Vagina (tissue), 2 donors: ENCODE measurements at places on chromosomes 16 and 17.

DNA sequence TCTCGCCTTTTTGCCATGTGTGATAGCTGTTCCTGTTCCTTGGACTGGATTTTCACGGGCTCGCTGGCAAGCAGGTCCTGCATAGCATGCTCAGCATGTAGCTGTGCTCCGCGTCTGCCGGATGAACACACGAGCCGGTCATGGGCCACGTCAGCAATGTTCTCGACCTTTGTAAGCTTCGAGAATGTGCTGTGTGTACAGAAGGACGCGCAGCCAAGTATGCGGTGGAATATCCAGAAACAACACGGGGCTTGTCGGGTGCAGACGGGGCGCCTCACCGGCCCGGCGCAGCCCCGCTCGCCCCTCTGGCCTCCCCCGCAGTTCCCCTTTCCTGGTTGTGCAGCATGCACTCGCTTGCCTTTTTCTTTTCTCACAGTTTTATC, 42.2 kb downstream of the RPTOR start:
- DNase-seq = no peak

- DNase-seq = no peak
Observed at GRCh38 chr16:89925596-89926079, 2.5 kb downstream of the TUBB3 start.

- DNase-seq = no peak
Observed at GRCh38 chr17:67245694-67246402, 852 bp upstream of the HELZ start.

DNA sequence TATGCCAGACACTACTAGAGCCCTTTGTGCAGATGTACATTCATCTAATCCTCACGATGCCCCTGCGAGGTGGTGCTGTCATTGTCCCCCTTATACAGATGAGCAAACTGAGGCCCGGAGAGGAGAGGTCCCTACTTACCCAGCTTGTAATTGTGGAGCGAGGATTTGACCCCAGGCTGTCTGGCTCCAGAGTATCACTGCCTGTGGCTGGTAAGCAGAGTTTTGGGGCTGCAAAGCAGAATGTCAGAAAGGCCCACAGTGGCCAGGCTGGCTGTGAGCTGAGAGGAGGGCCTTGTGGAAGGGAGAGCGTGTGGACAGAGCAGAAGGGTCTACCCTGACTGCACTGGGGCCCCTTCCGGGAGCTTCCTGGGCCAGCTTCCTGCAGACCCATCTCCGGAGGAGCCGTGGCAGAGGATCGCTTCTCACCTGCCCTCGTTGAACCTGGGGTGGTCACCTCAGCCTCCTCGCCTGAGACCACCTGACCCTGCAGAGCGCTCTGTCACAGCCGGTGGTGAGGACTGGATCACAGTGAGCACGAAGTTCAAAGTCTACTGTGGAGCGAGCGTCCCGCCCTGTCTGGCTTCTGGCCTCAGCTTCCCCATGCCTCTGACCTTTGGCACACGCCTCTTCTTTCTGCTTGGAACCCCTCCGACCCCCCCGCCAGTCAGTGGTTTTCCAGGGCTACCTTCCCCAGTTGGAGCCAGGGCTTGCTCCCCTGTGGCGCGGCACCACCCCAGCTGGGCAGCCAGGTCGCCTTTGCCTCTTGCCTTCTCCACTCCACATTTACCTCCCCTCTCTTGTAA, 12.1 kb downstream of the CMIP start:
- no peak for DNase-seq
